ENCODE measurements at places on chromosomes 3 and 15.

DNA sequence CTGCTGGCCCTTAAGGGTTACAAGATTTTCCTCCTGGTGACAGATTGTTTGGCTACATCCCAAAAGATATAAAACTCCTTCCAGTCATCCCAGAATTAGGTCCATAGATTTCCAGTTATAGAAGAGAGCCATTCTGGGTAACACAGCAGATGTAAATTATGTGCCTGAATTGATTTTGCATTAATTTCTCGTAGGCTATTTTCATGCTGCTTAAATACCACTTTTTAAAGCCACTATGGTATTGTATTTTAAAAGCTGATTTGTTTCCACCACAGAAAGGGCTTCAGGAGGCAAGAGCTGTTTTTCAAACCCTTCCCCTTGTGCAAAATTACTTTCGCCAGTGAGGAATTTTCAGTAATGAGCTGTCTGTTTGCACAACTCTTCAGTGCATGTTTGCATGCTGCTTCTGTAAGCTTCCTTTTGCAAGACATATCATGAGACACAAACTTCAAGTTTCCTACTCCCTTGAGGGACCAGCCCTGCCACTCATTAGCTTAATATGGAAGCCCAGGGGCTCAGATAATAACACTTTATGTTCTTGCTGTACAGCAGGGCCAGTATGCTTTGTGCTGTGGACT, 105.4 kb upstream of the TNIK start:
- no peak for DNase-seq

- no peak for DNase-seq
Measured at GRCh38 chr3:72369681-72370080, 478.6 kb downstream of the SHQ1 start.

DNA sequence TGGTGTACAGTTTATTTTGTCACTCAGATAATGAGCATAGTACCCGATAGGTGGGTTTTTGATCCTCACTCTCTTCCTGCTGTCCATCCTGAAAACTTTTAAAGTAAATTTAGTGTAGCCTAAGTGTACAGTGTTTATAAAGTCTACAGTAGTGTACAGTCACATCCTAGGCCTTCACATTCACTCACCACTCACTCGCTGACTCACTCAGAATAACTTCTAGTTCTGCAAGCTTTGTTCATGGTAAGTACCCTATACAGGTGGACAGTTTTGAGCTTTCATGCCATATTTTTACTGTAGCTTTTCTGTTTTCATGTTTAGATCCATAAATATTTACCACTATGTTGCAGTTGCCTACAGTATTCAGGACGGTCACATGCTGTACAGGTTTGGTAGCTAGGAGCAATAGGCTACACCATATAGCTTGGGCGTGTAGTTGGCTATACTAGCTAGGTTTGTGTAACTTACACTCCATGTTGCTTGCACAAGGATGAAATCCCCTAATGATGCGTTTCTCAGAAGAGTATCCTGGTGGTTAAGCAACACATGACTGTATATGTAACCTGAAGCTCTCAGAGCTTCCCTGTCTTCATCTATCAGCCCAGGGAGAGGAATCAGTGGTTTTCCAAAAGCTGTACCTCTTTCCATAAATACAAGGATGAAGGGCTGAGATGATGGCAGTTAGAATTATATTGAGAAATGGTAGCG, 87.6 kb upstream of the SLC25A26 start:
- no peak for DNase-seq

GRCh38 chr15:44441095-44441501, 13.7 kb downstream of the CTDSPL2 start:
- DNase-seq, result no peak

DNA sequence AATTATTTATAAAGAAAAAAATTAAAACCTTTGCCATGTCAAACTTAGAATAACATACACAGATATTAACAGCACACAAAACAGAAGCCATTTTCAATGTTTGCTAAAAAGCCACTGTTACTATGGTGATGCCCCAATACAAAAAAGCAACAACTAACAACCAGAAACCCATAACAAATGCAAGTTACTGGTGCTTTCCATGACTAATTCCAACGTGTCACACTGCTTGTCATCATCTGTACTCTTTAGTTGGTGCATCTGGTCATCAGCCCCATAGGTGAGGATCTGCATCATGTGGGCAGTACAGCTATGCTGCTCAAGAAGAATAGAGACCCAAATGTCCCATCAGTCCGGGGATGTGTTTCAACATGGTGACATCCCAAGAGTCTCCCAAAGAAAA, 52.8 kb downstream of the ATP8B4 start:
- DNase-seq, result no peak

GRCh38 chr15:58715266-58715917, 34.1 kb downstream of the ADAM10 start:
- DNase-seq, result no peak

- no peak for DNase-seq
Measured at GRCh38 chr3:55624238-55624637, 137.1 kb upstream of the WNT5A start.

- no peak for DNase-seq
Measured at GRCh38 chr3:158093526-158093925, 12.7 kb downstream of the SHOX2 start.

DNA sequence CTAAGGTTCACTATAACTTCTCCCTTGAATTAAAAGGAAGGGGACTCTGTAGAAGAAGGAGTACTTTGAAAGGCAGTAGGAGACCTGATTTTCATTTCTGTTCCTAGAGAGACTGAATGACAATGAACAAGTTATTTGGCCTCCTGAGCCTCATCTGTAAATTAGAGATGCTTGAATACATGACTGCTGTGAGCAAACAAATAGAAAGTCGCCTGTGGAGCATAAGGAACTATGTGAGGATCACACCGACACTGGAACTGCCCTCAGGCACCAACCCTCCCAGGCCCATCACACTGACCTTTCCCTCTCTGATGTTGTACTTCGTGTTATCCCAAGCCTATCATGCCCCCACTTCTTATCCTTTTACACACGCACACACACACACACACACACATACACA, 48.6 kb downstream of the IMPG2 start:
- DNase-seq, result no peak

- no peak for DNase-seq
Measured at GRCh38 chr3:36918050-36918449, 26.8 kb downstream of the TRANK1 start.

DNA sequence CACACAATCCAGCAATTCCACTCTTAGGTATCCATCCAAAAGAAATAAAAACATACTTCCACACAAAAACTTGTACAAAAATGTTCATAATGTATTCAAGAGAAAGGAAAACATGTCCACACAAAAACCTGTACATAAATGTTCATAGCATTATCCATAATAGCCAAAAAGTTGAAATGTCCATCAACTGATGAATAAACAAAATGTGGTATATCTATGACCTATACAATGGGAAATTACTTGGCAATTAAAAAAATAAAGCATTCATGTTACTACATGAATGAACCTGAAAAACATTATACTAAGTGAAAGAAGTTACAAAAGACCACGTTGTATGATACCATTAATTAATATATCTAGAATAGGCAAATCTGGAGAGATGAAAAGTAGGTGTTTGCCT, 17.9 kb downstream of the FRMD5 start:
- DNase-seq, result no peak

DNA sequence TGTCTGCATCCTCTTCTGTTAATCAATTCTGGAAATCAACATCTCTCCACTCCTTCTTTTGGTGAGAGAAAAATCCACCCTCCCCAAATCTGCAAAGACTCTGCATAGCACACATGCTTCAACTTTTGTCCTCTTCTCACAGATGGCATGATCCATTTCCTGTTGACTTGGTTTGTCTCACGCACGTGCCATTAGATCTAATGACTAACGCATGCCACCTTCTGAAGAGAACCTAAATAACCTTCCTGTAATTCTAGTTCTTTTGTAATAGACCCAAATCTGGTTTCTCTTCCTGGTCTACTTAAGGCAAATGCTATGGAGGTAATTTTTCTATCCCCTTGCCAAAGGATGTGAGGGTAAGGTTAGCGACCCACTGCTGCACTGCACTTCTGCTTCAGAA, 51.0 kb upstream of the ATOSA start:
- no peak for DNase-seq

DNA sequence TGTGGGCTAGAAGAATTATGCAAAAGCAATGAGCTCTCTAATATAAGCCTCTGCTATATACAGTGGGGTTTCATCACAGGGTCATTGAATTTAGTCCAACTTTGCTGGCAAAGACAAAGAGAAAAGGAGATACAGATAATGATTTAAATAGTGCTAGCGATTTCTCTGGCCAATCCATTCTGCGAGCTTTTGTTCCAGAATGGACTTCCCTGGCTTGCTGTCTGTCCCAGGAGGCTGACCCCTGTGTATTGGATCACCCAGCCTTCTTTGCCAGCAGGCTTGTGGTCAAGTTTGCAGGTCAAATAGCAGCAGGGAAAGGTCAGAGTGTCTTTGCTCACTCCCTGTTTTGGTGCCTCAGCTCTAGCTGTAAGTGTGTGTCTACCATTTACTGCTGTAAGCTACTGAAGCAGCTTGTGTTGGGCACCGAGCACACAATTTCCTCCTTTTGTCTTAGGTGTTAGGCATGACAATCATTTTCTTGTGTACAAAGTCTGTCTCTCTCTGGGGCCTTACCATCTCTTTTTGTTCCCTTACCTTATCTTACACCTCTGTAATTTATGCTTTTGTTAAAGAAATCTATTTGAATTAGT, 55.7 kb downstream of the UNC13C start:
- DNase-seq, result no peak

DNA sequence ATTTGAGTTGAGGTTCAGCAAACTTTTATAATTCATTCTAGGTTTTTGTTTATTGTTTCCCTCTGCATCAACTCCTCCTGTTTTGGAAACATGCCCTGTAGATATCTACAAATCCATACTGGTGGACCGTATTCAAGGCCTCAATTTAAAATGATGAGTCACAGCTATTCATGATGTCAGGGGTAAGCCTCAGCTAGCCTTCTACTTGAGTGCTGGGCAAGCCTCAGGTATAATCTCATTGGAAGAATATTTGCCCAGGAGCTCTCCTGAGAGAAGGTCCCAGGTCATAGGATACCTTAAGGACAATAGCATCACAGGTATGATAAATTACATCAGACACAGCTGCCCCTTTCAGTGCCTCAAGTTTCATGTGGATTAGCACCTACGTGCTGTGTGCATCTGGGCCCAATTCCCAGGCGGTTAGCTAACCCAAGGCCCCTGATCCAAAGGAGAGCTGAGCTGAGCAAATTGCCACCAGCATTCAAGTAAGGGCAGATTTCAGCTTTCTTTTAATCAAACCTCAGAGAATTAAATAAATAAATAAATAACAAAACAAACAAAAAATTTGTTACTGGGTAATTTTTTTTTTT, 87.5 kb downstream of the KCNMB2 start:
- no peak for DNase-seq

DNA sequence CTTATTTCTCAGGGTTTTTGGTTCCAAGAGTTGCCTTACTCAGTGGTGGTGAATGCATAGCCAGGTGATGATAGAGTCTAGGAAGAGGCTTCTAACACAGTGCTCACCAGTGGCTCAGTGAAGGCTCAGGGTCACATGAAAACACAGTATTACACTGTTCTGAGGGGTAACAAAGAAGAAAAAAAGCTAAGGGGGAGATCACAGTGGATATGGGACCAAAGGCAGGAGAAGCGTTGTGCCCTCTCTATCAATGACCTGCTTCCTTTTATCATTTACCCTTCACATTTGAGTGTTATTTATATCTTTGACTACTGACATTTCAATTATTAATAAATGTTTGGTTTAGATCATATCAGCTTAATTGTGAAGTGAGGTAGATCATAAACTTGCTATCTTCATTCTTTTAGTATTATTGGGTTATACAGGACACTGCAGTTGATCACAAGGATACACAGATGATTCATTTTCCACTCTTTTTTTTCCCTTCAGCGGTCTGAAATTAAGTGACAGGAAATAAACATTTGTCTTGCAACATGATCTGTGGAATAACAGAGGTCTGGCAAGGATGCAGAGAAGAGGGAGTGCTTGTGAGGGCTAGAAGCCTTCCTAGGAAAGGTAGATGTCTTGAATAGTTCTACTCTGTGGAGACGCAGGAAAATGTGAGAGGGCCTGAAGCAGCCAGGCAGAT, 171.7 kb downstream of the C3orf38 start:
- no peak for DNase-seq

DNA sequence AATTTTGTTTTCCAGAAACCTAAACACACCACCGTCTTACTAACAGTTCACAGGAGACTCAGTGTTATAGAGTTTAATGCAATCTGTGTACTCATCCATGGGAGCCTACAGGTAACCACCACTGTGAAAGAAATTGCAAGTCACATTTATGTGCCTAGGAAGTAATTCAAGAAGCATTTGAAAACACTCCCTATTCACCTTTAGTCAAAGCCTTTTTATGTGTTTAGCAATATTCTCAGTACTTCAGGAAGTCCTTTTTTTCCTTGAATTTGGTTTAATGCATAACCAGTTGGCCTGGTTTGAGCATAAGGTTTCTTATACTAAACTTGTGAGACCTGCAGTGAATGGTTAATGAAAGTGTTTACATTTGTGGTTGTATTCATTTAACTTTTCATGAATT, 346.1 kb downstream of the CHST2 start:
- DNase-seq, result no peak

GRCh38 chr15:63469190-63469589, 35.2 kb upstream of the USP3 start:
- no peak for DNase-seq

DNA sequence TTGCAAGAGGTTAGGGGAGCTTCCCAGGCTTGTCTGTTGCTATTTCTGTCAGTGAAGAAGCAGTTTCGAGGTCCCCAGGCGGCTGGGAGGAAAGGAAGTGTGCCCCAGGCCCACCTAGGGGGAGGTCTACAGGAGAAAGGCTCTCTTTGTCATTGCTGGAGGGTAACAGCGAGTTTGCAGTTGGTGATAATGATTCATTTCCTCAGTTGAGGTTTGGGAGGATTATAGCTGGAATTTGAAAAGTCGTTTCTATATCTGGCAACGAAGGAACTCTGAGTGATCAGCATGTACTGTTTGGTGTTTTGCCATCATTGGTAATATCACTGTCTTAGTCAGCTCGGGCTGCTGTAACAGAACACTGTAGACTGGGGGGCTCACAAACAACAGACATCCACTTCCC, 65.5 kb upstream of the UBE3A start:
- DNase-seq, result no peak

DNA sequence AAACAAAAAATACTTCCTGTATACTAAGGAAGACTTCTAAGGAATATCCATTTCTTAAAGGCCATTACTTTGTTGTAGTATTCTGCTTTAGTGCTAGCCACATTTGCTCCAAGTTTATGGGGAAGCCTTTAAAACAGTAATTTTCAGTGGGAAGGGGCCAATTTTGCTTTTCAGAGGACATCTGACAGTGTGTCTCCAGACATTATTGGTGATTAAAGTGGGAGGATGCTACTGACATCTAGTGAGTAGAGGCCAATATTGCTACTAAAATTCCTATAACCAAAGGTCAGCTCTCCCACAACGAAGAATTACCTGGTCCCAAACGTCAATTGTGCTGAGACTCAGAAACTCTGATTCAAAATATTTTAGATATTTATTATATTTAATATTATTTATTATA, 24.8 kb downstream of the SLC28A2 start:
- DNase-seq, result no peak

DNA sequence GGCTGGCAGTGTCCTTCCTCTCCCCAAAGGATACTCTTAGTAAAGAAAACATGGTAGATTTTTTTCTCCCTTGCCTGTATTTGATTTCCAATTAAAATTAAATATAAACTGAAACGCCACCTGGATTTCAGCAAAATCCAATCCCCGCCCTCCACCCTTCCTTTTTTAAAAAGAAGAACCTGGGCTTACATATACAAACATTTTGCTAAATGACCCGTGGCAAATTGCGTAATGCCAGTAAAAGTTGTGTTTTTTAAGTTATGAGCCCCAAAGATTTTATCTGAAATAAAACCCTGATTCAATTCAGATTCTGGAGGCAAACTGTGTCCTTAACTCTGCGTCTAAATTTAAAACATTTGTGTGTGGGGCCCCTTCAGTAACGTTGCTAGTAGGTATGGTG, 403.0 kb downstream of the FOXP1 start:
- no peak for DNase-seq
